ENCODE measurements at places on chromosomes 7 and 10.

DNA sequence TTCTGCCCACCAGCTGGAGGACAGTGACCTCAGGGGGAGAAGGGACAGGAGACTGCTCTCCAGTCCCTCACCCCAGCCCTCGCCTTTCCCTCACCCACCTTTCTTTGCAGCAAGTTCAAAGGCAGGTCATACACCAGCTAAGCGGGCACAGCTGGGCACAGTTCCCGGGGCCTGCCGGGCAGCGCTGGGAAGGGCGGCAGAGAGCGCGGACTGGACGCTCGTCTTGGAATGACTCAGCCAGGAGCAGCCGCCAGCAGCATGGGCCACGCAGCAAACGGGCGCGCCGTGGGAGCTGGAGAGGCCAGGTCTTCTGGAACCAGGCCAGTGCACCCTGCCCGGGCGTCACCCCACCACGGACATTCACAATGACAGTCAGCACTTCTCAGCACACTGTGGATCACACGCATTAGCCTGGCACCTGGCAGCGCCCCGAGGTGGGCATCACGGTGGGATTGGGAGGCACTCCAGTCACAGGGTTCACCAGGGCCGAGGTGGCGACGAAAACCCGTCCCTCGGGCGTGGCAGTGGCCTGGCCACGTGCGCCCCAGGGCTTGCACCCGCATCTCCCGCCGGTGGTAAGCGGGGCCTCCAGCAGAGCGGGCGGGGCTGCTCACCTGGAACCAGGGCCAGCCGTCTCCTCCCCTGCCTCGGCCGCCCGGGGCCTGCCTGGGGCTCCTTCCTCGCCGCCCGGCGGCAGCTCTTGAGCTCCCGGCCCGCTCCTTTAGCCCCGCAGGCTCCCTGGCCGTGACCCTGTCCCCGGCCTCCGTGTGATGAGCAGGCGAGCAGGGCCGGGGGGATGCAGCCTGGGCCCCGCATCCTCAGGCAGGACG lies 29.0 kb upstream of the WDFY4 start:
- no peak for DNase-seq

DNA sequence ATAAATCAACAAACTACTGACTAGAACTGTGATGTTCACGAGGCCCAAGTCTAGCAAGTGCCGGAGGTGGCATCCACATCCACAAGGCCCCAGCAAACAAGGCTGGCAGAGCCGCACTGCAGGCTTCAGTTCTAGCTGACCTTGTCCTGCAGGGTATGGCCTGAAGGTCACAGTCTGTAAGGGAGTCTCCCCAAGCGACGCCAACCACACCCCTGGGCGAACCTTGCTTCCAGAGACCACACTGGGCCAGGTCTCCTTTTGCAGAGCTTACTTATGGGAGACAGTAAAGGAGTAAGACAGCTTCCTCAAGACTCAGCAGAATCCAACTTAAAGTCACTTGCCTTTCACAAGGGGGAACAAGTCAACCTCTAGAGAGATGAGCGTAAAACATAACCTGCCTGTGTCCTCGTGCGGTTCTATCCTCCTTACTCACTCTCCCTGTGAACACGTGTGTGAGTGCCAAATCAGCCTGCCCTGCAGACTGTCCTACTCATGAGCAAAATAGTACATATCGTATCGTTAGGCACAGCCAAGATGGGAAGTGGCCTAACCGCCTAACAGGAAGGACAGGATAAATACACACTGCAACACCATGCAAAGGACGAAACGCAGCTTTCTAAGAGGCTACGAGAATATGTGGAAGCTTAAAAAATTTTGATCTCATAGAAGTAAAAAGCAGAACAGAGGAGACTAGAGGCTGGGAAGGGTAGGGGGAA lies 22.7 kb downstream of the FAM53B start:
- DNase-seq = no peak

GRCh38 chr10:62745581-62745980 lies 58.9 kb upstream of the ADO start:
- no peak for DNase-seq

- DNase-seq = no peak
Measured at GRCh38 chr7:5234852-5235831, 45.1 kb downstream of the WIPI2 start.

DNA sequence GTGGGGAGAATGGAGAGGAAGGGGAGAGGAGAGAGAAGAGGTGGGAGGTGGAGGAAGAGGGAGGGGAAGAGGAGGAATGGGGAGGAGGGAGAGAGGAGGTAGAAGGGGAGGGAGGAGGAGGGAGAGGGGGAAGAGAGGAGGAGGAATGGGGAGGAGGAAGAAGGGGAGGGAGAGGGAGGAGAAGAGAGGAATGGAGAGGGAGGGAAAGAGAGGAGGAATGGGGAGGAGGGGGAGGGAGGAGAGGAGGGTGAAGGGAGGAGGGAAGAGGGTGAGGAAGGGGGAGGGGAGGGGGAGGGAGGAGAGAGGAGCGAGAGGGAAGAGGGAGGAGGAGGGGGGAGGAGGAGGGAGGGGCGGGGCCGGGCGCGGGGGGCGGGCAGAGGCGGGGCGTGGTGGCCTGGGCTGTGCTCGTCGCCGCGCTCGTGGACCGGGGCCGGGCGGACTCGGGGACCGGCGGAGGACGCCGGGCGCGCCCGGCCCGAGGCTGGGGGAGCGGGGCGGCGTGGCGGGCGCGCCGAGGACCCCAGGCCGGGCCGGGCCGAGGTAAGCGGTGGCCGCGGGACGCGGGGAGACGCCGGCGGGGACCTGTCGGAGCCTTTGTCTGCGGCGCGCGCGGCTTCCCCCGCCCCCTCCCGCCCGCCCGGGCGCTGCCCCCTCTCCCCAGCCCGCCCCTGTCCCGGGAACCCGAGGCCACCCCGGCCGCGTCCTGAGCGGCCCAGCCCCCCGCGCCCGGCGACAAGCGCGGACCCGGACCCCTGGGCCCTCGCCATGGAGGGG lies at the start of gene SLC29A4:
TSS of gene SLC29A4 (plus strand) at position 401 of the 774 bp plus-strand sequence. CDS start 4,874 bp downstream, outside the sequence.
- DNase-seq = no peak

DNA sequence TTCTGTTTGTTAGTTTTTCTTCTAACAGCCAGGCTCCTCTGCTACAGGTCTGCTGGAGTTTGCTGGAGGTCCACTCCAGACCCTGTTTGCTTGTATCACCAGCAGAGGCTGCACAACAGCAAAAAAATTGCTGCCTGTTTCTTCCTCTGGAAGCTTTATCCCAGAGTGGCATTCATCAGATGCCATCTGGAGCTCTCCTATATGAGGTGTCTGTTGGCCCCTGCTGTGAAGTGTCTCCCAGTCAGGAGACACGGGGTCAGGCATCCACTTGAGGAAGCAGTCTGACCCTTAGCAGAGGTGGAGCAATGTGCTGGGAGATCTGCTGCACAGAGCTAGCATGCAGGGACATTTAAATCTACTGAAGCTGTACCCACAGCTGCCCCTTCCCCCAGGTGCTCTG lies 26.7 kb upstream of the CROT start:
- DNase-seq = no peak

GRCh38 chr7:116273283-116273917 lies 63.1 kb downstream of the TES start:
- DNase-seq = no peak

- no peak for DNase-seq
Measured at GRCh38 chr10:21737106-21737505, 203.1 kb downstream of the MLLT10 start.

GRCh38 chr7:135206941-135207391 lies 4.4 kb downstream of the WDR91 start:
- DNase-seq = no peak

- peak; percentile 4 for DNase-seq
Measured at GRCh38 chr7:88546808-88547207, 212.7 kb upstream of the ZNF804B start.

DNA sequence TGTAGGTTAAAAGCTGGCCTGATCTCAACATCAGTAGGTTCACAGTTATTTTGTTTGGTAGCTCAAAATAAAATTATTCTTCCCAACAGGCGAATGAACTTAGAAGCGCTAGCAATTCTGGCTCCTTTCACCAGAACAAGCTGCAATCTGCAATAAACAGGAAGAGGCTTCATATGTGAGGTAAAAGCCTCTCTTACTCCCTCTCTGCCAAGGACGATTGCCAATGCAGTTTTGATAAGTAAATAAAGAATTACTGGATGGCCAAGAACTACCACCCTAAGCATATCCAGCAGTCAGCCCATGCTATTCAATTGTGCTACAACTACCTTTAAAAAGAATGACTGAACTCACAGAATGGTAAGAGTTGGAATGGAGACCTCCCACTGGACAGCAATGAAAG lies 150.0 kb upstream of the LAMB4 start:
- DNase-seq = no peak
